ENCODE measurements at places on chromosomes 7 and 10.

DNA sequence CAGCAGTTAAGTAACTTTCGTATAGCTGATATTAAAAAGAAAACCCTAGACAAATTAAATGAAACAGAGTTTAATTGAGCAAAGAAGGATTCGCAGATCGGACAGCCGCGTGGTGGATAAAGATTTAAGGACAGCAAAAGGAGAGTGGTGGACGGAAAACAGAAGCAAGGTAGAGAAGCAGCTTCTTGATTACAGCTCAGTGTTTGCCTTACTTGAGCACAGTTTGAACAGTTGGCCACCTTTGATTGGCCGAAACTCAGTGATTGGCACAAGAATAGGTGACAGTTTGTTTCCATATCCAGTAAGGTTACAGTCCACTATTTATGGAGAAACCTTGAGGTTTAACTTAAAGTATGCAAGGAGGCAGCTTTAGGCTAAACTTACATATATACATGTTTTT is 231.7 kb downstream of the GALNT17 start:
- no peak for DNase-seq

DNA sequence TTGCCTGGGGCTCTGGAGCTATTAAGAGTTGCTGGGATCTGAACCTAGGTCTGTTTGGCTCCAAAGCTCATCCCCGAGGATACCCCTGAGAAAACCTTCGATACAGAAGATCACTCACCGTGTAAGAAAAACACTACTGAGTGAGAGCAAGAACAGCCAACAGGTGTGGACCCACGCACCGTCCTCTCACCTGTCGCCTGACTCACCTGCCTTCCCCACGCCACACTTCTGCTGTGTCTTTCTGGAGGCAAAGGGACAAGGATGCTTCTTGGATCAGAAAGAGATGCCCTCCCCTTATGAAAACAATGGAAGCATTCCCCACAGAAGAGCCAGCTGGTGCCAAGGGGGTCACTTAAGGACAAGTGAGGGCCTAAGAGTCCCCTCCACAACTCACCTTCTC is 46.7 kb downstream of the COL13A1 start:
- DNase-seq: no peak

- DNase-seq: no peak
Measured at GRCh38 chr10:98217801-98218200, 50.2 kb downstream of the LOXL4 start.

- no peak for DNase-seq
Measured at GRCh38 chr7:8109196-8110022, 140.8 kb downstream of the GLCCI1 start.

DNA sequence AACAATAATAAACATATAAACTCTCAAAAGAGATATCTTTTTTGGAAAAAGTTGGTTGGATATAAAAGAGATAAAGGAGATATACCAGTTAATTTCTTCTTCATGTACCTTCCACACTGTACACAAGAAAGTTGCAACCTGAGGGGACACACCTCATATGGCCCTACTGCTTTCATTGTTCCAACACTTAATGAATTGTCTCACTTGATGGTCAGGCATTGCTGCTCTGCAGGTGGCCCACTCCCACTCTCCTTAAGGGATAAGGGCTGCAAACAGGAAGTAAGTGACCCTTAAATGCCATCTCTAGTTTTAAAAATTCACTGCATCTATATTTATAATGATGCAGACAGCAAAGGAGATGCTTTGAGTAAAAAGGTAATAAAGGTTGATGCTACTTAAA is 152.3 kb downstream of the BTAF1 start:
- no peak for DNase-seq

DNA sequence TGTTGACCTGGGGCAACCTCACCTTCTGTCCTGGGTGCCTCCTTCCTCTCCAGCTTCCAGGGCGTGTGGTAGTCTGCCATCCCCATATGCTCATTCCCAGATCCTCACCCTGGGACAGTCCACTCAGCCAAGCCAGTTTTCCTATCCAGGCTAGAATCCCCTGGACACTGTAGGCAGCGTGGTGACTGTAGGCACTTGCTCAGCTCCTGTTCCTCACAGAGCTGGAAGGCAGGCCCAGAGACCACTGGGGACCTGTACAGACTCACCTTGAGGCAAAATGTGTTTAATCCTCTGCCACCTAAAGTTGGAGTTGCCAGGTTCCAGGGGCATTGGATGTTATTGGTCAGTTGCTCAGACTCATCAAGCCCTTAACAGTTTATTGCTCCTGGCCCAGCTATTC is 2.4 kb upstream of the GRID1 start:
- DNase-seq: no peak

- no peak for DNase-seq
Measured at GRCh38 chr10:84391326-84391725, 62.9 kb downstream of the CCSER2 start.

- no peak for DNase-seq
Measured at GRCh38 chr10:14822879-14823755, 14.7 kb downstream of the CDNF start.

DNA sequence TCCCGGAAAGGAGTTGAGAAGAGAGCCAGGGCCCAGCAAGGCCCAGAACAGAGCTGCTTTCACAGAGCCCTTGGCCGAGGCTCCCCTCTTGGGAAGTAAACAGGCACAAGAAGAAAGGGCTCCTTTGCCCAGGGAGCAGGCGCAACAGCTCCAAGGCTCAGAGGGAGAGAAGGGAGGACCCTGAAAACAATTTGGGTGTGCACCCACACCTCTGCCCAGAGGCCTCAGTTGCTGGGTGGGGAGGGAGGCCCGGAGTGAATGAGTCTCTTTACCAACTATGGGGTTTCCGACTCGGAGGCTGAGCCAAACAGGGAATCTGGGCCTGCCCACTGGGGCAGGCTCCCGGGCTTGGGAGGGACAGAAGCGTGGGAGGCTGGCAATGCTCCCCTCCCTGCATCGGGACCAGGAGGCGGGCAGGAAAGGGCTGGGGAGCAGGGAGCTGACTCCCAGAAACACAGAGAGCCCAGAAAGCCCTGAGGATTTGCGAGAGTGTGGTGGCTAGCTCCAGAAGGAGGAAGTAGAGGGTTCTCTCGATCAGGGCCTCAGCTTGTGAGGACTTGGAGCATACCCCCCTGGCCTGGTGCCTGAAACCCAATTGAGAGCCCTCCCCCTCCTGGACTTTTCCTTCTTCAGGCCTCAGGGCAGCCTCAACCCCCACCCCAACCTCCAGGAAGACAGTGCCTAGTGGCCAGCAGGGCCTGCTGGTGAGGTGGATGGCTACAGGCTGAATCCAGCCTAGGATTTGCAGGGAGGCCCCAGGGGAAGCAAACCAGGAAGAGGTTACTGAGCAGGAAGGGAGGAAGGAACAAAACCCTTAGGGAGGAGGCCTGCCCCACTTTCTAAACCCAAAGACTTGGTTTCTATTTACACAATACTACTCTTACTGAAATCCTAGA is 6.2 kb downstream of the C10orf105 start:
- no peak for DNase-seq

DNA sequence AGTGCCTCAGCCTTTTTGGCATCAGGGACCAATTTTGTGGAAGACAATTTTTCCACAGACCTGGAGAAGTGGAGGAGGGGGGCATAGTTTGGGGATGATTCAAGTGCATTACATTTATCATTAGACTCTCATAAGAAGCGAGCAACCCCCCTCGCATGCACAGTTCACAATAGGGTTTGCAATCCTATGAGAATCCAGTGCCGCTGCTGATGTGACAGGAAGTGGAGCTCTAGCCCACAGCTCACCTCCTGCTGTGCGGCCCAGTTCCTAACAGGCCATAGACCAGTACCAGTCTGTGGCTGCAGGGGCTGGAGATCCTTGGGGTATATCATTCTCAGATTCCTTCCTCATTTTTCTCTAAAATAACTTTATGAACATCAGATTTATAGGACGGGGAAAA is 50.8 kb downstream of the ATAD1 start:
- DNase-seq: no peak

DNA sequence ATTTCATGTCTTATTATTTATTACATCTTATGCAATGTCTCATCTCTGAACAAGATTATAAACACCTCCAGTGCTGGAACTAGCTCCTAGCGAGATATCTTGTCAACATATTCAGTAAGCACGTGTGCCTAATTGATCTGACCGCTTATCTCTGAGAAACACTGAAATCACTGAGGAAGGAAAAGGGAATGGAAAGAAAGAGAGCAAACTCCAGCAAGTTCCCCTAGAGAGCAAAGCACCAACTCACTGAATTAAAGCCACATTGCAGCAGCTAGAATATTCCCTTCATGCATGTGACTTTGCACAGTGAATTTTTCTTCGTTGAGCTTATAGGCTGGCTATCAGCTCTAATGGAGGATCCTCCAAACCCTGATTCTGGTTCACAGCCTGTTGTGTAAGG is 177.1 kb upstream of the FRMD4A start:
- DNase-seq: no peak

GRCh38 chr7:50592940-50593339 is 27.7 kb upstream of the DDC start:
- no peak for DNase-seq
